ENCODE measurements at places on chromosomes 2 and 18.

GRCh38 chr2:109295070-109295780, 166.2 kb downstream of the SH3RF3 start:
- DNase-seq = no peak

- DNase-seq = no peak
Observed at GRCh38 chr2:211760103-211760502, 778.5 kb downstream of the ERBB4 start.

DNA sequence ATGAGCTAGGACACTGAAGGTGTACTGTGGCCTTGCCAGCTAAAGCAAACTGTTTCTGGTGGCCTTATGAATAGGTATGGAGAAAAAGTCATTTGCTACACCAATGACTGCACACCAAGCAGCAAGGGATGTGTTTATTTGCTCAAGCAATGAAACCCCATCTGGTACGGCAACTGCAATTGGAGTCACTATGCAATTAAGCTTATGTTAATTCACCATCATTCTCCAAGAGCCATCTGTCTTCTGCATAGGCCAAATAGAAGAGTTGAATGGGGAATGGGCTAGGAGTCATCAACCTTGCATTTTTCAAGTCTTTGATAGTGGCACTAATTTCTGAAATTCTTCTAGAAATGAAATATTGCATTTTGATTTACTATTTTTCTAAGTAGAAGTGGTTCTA, 372.0 kb downstream of the KCNJ3 start:
- no peak for DNase-seq

DNA sequence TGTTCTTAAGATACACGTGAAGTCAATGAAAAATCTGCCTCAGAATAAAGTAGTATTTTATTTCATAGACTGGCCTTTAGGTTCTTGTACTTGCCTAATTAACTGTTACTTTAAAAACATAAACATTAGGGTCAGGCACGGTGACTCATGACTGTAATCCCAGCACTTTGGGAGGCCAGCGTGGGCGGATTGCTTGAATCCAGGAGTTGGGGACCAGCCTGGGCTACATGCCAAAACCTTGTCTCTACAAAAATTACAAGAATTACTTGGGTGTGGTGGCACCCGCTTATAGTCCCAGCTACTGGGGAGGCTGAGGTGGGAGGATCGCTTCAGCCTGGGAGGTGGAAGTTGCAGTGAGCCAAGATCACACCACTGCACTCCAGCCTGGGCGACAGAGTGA, 16.0 kb upstream of the SNORC start:
- no peak for DNase-seq

GRCh38 chr2:239507576-239508258, 106.9 kb upstream of the HDAC4 start:
- DNase-seq = no peak

GRCh38 chr2:7324706-7325105, 407.5 kb downstream of the RNF144A start:
- DNase-seq = no peak
